Peyer's patch (tissue), 4 donors: ENCODE measurements at places on chromosomes 13 and 19. TPM values are rescaled to one million over a fixed set of nuclear protein-coding genes. Genes with fewer than 3 reads are reported as not detected.

GRCh38 chr19:14147797-14148605, 11.6 kb upstream of the ASF1B start:
- DNase-seq, result peak; percentile 74

- peak; percentile 84 for DNase-seq
These were observed 4.8 kb downstream of the STK24 start for GRCh38 chr13:98571955-98572662.

DNA sequence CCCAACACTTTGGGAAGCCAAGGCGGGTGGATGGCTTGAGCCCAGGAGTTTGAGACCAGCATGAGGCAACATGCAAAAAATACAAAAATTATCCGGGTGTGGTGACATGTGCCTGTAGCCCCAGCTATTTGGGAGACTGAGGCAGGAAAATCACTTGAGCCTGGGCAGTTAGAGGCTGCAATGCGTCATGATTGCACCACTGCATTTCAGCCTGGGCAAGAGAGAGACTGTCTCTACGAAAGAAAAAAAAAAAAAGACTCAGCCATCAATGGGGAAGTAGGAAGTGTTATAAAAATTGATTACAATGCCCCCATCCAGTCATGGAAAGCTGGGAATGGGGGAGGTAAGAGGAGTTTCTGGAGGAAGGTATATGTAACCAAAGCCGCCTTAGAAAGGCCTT, 5.4 kb downstream of the TYK2 start:
- no peak for DNase-seq

DNA sequence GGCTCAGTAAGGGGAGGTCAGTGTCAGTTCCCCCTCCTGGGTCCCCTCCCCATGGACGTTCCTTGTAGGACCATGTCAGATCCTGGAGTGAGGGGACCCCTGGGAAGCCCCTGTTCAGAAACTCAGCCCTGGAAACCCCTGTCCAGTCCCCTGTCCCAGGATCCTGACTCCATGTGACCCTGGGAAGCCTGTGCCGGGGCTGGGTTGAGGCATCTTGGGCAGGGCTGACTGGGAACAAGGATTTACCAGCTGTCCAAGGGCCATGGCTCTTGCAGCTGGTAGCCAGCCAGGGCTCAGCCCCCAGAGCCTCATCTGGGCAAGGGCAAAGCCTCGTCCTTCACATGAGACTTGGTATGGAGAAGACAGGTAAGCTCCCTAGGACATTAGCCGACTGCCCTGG, 25.1 kb downstream of the CEACAM4 start:
- no peak for DNase-seq

- DNase-seq, result no peak
These were observed 1.7 kb upstream of the PSMC4 start for GRCh38 chr19:39969266-39969665.

- DNase-seq, result no peak
These were observed 104.7 kb downstream of the TUBGCP3 start for GRCh38 chr13:112483299-112483698.

DNA sequence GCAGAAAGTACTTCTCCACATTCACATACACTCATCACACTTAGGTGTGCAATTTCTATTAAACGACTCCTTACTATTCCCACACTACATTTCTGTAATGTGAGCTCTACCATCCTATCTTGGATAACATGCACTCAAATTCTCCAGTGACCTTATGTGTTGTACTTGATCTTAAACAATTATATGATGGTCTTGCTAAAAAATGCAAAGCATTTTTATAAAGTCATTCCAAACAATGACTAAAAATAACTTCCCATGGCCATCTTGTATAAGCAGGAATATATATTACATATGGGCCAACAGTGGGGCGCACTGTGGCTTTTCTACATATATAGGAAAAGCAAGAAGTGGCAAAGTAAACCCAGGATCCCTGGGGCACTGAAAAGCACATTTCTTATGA, 155.5 kb downstream of the FLT1 start:
- no peak for DNase-seq

DNA sequence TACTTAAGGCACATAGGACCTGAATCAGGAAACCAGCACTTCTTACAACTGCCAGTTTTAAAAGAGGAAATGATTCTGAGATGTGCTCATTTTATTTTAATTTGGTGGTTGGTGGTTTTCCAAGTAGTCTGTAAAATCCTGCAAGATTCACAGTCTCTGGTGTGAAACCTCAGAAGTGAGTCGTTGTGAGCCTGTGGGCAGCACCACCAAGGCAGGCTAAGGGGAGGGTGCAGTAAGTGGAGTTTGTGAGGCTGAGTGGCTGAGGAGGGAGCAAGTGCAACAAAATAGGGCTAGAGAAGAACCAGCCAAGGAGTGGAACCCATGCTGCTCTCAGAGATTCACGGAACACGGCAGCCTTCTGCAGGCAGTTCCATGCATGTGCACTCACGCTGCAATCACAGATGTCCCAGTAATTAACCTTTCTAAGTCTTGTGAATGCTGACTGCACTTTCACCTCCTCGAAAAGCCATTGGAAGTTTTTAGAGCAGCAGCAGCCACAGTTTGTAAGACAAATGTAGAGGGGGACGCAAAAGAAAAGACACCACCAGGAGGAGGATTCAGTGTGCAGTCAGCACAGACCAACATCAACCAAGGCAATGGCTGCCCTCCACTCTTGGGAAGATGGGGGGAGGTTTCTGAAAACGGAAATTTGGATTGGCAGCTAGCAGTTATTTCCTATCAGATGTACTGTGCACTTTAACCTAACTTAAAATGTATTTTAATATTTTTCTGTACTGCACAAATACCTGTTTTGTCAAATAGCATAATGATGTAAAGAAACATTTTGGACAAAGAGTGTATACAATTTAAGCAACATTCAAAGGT, 44.9 kb downstream of the ESD start:
- DNase-seq, result no peak

GRCh38 chr19:55305983-55306562, 19.1 kb downstream of the TMEM150B start:
- DNase-seq, result no peak

GRCh38 chr13:106570299-106570852, 2.4 kb upstream of the ARGLU1 start:
- peak; percentile 86 for DNase-seq

- no peak for DNase-seq
These were observed 33.4 kb downstream of the STARD13 start for GRCh38 chr13:33252135-33252534.

DNA sequence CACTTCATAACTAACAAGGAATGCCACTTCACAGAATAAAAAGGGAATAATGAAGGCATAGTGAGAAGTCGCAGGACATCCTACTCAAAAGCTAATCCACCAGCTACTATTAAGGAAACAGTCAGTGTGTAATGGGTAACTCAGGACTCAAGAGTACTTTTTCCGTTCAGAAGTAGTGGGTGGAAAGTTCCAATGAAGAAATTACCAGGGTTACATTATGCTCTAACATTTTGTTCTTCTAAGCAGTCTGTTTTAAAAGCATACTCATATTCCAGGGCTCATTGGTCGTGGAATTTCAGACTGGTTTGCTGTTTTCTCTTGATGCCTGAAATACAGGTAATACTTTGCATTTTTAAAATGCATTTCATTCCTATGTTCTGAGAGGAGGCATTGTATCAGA, 222.4 kb upstream of the IRS2 start:
- DNase-seq, result no peak

- no peak for DNase-seq
These were observed 955.4 kb downstream of the EFNB2 start for GRCh38 chr13:105579821-105580710.

- DNase-seq, result no peak
These were observed 4.9 kb downstream of the MBNL2 start for GRCh38 chr13:97226788-97227627.

GRCh38 chr19:7789447-7789846, 26.4 kb downstream of the CLEC4M start:
- DNase-seq, result peak; percentile 56

GRCh38 chr19:34172661-34173192, 423 bp downstream of the LSM14A start:
- no peak for DNase-seq

GRCh38 chr13:77028202-77028601, 1.2 kb upstream of the FBXL3 start:
- DNase-seq, result no peak

- DNase-seq, result peak; percentile 17
These were observed 8.1 kb downstream of the FAM187B start for GRCh38 chr19:35220315-35220921.

GRCh38 chr19:47280183-47280797, 5.6 kb downstream of the INAFM1 start:
- no peak for DNase-seq

DNA sequence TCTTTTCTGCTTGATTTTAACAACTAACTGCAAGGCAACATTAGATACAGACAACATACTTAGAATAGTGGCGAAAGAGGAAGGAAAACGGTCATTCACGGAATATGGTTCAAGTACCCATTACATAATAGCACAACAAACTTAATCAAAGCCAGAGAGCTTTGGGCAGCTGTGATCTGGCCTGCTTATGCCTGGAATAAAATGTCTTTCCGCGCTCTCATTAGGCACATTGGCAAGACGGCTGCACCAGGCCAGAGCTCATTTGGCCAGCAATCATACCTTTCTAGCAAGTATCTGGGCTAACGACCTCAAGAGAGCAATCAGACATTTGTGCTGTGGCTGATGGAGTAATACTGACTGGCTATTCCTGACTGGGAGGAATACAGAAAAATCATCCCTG, 112.8 kb downstream of the NALCN start:
- no peak for DNase-seq

DNA sequence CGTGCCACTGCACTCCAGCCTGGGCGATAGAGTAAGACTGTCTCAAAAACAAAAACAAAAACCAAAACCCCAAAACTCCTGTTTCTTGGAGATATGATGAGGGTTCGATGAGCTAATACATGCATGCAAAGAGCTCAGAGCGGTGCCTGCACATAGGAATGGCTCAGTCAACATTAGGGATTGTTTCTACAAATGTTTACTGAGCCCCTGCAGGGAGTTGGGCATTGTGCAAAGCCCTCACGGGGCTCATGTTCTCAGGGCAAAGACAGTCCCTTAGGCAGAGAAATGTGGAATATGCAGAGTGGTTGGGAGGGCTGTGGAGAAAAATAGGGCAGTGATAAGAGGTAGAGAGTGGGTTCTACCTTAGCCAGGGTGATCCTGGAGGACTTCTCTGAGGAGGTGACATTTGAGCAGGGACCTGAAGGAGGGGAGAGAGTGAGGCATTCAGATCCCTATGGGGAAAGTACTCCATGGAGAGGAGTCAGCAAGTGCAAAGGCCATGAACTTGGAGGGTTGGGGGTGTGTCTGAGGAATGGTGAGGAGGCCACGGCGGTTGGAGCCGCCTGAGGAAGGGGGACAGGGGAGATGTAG, 1.5 kb upstream of the EHD2 start:
- DNase-seq, result no peak

DNA sequence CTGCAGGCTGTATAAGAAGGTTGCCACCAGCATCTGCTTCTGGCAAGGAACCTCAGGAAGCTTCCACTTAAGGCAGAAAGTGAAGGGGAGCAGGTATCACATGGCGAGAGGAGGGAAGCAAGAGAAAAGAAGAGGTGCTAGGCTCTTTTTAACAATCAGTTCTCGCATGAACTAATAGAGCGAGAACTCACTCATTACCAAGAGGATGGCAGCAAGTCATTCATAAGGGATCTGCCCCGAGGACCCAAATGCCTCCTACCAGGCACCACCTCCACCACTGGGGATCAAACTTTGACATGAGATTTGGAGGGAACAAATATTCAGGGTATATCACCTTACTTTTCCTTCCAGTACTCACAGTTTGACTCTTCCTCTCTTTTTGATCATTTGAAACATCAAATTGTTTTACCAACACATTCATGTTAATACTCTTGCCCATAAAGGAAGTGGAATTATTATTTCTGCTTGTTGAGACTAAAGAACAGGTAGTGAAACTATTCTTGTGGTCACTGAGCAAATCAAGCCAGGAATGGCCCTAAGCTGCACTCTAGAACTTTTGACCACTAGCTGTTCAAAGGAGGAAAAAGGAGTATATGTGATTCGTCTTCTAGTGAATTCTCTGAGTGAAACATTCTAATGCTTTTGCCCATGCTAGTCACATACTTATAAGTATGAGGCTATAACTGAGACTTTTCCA, 45.0 kb downstream of the LACC1 start:
- no peak for DNase-seq

GRCh38 chr13:28320884-28321574, 173.9 kb downstream of the FLT1 start:
- no peak for DNase-seq

DNA sequence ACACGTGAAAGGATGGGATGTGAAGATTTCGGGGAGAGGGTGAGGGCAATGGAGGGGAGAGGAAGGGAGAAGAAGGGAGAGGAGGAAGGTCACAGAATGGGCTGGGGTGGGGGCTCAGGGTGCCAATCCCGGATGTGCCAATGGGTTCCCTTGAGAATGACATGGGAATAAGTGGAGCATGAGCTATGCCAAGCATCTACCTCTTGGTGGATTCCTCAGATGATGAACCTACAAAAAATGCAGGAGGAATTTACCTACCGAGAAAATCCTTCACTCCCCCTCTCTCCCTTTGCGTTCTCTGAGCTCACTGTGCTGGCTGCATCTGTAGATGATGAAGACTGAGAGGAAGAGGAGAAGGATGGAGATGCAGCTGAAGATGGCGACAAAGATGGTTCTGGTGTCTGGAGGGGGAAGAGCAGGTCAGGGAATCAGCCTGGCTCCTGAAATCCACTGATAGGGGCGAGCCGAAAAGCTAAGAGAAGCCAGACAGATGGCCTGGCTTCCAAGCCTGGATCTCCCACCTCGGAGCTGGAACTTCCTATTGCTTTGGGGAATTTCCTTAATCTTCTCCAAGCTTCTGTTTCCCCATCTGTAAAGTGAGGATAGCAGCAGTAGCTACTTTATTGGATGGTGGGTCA, 21.6 kb downstream of the VSTM1 start:
- no peak for DNase-seq

GRCh38 chr13:54805743-54806142, 1777.1 kb downstream of the OLFM4 start:
- DNase-seq, result no peak

GFY gene
- total RNA-seq, result not detected

EPSTI1 gene
- 24.7 TPM for total RNA-seq

CDX2 gene
- 182 TPM for total RNA-seq

NTN5 gene
- not detected for total RNA-seq

CRYL1 gene
- 297 TPM for total RNA-seq

CEBPG gene
- 75.5 TPM for total RNA-seq

AKT1S1 gene
- 17.2 TPM for total RNA-seq

KL gene
- total RNA-seq, result 7.0 TPM

ZFR2 gene
- not detected for total RNA-seq

KLK14 gene
- 1.1 TPM for total RNA-seq

HNRNPUL1 gene
- 162 TPM for total RNA-seq
